ENCODE measurements at places on chromosomes 11 and 22.
A peak's percentile ranks its signal among the peaks of the same experiment; 100 is the strongest.

DNA sequence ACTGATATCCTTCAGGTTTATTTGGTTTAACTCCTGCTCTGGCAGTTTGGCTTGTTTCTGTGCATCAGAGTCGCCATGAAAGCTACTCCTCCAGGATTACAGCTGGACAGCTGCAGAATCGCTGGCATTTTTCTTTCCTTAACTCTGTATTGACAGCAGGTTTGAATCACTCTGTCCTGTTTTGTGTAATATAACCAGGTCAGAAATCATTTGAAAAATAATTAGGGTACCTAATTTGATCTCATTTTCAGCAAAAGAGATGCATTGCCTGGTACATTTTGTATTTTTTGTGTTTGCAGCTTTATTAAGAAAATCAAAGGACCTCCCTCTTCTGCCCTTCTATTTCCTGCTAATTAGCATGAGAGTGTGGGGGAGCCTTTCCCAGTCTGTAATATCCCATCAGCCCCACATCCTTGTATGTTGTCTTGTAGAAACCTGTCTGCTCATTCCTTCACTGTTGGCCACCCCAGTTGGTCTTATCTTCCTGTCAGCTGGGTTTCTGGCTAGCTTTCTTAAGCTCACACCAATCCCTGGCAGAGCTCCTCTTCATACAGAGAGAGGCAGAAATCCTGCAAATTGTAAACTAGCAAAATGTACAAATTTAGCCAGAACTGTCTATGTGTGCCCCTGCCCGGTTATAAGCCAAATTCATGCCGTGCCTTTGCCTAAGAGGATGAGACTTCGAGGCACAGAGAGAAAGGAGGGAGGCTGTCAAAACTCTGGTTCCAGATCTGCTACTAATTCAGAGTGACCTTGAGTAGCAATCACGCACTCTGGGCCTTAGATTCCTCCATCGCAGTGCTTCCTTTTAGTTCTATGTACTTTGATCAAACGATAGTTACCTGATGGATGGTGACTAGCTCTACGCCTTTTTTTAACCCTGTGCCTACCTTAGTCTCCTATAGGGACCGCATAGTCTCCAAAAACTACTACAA lies 200.6 kb downstream of the NAV2 start:
- no peak for DNase-seq

GRCh38 chr22:19085233-19085718 lies 36.9 kb downstream of the DGCR2 start:
- no peak for DNase-seq

DNA sequence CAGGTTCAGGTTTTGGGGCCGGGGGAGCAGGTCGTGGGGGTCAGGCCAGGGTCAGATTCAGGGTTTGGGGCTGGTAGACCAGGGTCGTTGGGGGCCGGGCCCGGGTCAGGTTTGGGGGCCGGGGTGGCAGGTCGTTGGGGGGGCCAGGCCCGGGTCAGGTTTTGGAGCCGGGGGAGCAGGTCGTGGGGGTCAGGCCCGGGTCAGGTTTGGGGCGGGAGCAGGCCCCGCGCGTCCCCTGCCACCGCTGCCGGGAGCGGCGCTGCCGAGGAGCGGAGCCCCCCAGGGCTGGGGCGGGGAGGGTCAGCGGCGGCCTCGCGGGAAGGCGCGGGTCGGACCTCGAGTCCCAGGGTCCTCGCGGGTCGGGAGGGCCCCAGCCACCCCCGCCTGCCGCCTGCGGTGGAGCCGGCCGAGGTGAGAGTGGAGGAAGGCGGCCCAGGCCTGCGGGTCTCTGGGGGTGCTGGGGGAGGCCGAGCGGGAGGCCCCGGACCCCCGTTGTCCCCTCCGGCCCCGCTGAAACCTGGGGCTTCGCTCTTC lies 535 bp downstream of the TRABD start:
- no peak for DNase-seq

- peak; percentile 57 for DNase-seq
These were observed at the start of gene C1QTNF5 for GRCh38 chr11:119340335-119341221. Gene C1QTNF5 (minus strand): TSS chr11:119340883. CDS start chr11:119340397, 486 bp downstream.

DNA sequence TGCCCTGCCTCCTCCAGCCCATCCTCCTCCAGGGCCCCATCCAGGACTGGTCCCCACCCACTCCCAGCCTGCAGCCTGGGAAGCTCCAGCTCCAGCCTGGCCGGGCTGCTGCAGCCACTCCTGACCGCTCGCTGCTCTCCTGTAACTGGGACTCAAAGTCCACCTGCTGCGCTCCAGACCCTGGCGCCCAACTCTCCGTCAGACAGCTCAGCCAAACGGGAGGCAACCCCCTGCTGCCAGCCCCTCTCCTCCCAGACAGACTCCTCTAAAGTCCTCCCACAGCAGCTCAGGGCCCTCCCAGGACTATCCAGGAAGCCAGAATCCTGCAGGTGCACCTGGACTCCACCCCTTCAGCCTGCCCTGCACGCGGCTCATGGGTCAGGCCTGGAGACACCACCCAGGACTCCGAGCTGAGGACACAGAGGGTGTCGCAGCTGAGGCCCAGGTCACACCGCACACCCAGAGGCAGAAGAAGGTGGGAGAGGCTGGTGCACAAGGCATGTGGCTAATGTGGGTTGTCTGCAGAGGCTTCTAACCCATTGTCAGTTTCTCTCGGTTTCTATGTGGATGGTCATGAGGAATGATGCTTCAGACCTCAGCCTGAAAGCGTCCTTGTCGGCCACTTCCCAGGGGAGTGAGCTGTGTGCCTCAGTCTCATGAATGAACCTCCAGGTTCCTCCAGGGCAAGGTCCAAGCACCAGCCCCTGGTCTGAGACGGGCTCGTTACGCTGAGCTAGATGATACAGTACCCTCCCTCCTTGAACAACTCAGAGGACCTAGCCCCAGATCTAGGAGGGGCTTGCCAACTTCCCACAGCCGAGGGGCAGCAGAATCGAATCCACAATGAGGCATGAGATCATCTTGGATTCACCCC lies 1514.8 kb downstream of the TBC1D22A start:
- no peak for DNase-seq

DNA sequence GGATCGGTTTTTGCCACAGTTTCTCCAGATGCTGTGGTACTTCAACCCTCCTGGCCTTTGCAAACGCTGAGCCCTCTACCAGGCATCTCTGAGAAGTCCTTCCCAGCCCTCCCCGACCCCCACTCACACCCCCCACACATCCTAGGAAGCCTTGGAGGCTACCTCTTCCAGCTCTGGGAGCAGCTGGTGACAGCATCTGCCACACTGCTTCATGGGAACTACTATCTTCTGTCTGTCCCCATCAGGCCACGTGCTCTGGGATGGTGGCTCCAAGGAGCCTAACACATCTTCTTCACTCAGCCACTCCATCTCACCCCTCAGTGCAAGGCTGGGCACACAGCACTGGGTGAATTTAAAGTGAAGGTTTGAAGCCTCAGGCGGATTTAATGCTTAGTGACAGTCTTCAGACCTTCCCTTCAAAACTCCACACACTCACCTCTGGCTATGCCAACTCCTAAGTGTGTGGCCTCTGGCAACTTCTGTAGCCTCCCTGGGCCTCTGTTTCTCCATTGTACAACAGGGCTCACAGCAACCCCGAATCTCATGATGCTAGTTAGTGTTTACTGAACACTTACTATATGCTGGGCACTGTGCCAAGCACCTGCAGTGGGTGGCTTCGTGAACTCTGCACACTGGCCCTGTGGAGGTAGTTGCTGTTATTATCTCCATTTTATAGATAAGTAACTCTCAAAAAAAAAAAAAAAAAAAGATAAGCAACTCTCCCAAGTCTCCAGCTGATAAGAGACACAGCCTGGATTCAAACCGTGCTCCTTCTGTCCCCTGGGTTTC lies 7.3 kb upstream of the TP53I11 start:
- no peak for DNase-seq

GRCh38 chr11:118734031-118734430 lies 54.6 kb upstream of the TREH start:
- DNase-seq, result no peak

DNA sequence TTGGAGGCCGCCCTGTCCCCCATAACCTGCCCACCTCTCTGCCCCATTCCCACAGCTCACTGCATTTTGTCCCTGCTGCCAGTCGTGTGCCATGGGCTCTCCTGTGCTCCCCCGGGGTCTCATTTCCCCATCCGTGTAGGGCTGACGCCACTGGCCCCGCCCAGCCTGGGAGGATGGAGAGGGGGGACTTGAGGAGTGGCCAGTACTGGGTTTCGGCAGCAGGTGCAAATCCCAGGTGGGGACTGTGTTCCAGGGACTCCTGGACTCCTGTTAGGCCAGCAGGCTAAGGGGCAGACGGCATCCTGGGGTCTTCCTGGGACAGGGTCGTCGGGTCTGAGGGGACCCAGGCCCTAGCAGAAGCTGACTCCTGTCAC lies 1.2 kb upstream of the MYO7A start:
- no peak for DNase-seq

DNA sequence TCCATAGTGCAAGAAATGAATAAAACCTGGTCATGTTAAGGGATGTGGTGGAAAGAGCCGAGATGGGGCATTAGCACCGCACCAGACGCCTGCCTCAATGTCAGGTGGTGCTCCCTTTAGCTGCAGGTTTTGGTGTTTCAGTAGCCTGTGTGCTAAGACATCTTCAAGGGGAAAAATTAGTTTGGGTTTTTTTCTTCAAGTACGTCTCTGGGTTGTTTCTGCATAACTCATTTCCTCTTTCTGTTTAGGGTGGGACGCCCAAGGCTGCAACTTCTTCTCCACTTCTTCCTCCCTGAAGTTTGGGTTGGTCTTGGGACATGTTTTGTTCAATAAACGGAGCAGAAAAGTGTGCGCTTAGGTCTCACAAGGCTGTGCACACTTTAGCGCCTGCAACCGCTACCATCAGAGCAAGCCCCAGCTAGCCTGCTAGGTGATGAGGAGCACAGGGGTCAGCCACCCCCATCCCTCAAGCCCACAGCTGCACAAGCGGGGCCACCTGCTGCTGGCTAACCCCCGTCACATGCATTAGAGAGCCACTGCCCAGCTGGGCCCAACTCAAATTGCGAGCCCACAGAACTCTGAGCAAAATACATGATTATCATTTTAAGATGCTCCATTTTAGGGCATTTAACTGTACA lies 1495.7 kb downstream of the TBC1D22A start:
- no peak for DNase-seq

DNA sequence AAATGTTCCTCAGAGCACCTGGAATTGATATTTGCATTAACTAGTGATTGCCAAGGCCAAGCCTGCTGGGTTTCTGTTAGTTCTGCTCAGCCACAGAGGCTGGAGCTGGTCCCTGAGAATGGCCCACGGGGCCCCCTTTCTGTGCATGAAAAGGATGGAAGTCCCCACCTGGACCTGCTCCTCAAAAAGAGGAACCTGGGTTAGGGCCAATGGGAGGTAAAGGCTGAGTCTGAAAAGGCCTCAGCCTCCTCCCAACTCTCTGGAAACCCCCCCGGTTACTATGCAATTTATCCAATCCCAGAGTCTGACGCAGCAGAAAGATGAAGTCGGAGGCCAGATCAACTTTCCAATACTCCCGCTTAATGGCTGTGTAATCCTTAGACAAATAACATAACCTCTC lies 6.8 kb upstream of the CREB3L1 start:
- DNase-seq, result no peak

- DNase-seq, result no peak
These were observed at the start of gene JAML for GRCh38 chr11:118224511-118225188. Gene JAML (minus strand): TSS chr11:118225011. CDS start chr11:118214866, 10,145 bp downstream.

DNA sequence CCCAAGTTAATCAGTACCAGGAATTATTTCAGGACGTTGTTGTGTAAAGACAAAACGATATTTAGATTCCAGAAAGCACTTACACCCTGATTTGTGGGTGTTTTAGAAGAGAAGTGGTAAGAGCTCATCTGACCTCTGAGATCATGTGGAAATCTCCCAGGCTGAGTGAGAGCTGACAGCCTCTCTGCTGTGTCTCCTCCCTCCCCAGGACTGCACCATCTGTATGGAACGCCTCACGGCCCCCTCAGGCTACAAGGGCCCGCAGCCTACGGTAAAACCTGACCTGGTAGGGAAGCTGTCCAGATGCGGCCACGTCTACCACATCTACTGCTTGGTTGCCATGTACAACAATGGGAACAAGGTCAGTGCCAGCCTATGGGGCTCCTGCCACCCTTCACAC lies 20.0 kb downstream of the DTX4 start:
- no peak for DNase-seq

DNA sequence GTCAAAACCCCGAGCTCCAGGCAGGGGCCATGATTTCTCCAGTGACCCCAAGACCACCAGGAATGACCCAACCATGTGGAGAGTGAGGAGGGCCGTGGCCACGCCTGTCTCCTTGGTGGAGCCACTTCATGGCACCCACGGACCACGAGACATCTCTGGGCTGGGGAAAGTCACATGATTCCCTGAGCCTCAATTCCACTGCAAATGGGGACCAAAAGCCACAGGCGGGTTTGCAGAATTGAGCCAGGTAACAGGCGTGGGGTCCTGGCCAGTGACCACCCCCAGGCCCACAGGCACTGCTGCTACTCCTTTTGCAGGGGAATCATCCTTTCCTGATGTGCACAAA lies 178.9 kb downstream of the CTTN start:
- DNase-seq, result no peak

- DNase-seq, result no peak
These were observed 98.1 kb downstream of the CEP164 start for GRCh38 chr11:117425679-117426296.

- no peak for DNase-seq
These were observed 86.2 kb upstream of the OPCML start for GRCh38 chr11:133618544-133618943.

- no peak for DNase-seq
These were observed 321.6 kb upstream of the TENM4 start for GRCh38 chr11:79762279-79762921.

DNA sequence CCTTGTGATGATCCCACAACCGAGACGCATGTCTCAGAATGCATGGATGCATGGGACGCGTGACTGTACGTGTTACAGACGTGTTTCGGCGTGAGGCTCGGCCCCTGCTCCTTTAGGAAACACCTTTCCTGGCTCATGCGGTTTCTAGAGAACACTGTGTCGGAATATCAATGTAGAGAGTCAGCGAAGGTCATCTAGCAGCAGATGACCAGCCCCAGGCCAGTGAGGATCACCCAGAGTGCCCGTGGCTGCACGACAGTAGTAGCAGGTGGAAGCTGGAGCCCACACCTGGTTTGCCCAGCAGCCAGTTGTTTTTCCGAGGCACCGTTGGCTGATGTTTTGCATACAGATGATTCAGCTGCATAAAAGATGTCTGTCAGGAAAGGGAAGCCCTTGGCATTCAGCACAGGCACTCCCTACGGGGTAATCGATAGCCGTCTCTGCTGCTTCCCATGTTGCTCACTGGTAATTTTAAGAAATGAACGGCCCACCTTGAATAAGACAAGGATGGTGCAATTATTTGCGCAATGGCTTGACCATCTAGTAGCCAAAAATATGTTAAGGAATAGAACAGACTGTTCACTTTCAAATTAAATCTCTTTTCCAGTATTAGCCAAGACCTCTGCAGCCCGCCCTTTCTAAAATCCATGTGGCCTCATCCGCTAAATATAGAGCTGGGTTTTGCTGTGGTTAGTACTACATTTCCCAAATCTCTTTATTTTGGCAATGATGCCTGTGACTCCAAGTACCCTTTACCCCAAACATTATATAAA lies 1.1 kb upstream of the CLTCL1 start:
- no peak for DNase-seq

GRCh38 chr22:20511578-20512229 lies 4.3 kb downstream of the MED15 start:
- no peak for DNase-seq
